Right atrium auricular region (tissue), 2 donors: ENCODE measurements at places on chromosomes 1 and 21.

- DNase-seq: no peak
- no peak overlapping the region for H3K27ac ChIP-seq
- H3K4me1 ChIP-seq: no peaks in the 10 kb centered on the region
- peak overlapping the region; percentile 61 for H3K4me3 ChIP-seq
- no peaks in the 10 kb centered on the region for H3K36me3 ChIP-seq
Measured at GRCh38 chr1:30906631-30907441, 1.7 kb downstream of the SDC3 start.

DNA sequence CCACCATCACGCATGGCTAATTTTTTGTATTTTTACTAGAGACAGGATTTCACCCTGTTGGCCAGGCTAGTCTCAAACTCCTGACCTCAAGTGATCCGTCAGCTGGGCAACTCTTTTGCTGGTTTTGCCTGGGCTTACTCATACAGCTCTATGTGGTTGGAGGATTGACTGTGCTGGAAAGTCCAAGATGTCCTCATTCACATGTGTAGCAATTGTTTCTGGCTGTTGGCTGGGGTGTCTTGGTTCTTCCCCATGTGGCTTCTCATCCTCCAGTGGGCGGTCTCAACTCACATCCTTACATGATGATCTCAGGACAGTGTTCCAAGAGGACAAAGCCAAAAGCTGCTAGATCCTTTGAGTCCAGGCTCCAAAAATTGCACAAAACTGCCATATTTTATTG, 53.3 kb downstream of the TEX35 start:
- no peak for DNase-seq
- H3K4me3 ChIP-seq: no peak overlapping the region
- no peaks in the 10 kb centered on the region for H3K27me3 ChIP-seq
- H3K4me1 ChIP-seq: no peaks in the 10 kb centered on the region
- H3K36me3 ChIP-seq: no peaks in the 10 kb centered on the region
- peak overlapping the region; percentile 41 for H3K27ac ChIP-seq

DNA sequence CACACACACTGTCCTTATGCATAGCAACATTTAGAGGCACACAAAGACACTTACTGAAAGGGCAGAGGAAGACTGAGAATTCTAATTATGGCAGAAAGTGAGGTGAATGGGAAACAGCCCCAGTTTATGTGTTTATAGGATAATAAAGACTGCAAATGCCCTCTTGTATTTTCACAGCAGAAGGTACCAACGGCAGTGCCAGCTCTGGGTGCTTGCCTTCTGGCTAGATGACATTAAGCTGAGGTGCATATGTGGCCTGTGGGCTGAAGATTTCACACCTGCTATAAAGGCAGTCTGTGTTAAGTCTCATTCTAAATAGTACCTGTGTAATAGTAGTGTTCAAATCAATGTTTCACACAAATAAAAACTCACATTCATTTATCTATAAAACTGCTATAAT, 347.2 kb upstream of the ZRANB2 start:
- no peak overlapping the region for H3K4me3 ChIP-seq
- no peak for DNase-seq
- H3K27me3 ChIP-seq: no peaks in the 10 kb centered on the region
- no peaks in the 10 kb centered on the region for H3K36me3 ChIP-seq
- no peak overlapping the region for H3K27ac ChIP-seq
- no peaks in the 10 kb centered on the region for H3K4me1 ChIP-seq

- H3K36me3 ChIP-seq: no peaks in the 10 kb centered on the region
- no peak for DNase-seq
- H3K27me3 ChIP-seq: no peaks in the 10 kb centered on the region
- no peaks in the 10 kb centered on the region for H3K4me1 ChIP-seq
Measured at GRCh38 chr21:16241479-16241963, 511.7 kb downstream of the USP25 start.

DNA sequence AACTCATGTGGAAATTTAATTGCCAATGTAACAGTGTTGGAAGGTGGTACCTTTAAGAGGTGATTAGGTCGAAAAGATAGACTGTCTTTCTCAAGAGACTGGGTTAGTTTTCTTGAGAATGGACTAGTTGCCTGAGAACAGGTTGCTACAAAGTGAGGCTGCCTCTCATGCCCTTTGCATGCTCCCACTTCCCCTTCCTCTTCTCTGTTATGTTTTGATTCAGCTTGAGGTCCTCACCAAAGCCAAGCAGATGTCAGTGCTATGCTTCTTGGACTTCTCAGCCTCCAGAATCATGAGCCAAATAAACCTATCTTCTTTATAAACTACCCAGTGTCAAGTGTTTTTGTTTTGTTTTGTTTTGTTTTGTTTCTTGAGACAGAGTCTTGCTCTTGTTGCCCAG, 187.0 kb upstream of the RUNX1 start:
- no peaks in the 10 kb centered on the region for H3K36me3 ChIP-seq
- no peak overlapping the region for H3K27ac ChIP-seq
- no peak for DNase-seq
- H3K4me1 ChIP-seq: no peaks in the 10 kb centered on the region

DNA sequence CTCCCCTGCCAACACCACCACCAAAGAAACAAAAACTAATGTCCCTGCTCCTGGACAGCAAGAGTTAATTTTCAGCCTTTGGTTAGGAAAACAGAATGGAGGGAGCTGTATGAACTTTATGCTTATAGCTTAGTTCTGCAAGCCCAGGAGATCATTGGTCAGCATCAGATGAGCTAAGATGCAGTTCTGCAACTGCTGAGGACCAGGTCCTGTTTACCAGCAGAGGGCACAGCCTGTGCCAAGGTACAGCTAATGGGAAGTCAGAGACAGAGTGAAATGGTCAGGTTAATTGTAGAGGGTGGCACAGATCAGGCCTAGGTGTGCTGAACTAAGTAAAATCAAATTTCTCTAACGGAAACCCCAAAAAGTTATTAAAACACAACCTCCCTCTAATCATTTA, 161.3 kb downstream of the ROR1 start:
- DNase-seq: no peak
- peaks cover 8% of the 10 kb centered on the region for H3K4me1 ChIP-seq
